ENCODE measurements at places on chromosomes 3 and 15. TPM values are rescaled to one million over a fixed set of nuclear protein-coding genes. Genes with fewer than 3 reads are reported as not detected.

The PIGX gene
- total RNA-seq: 23.9 TPM

DNA sequence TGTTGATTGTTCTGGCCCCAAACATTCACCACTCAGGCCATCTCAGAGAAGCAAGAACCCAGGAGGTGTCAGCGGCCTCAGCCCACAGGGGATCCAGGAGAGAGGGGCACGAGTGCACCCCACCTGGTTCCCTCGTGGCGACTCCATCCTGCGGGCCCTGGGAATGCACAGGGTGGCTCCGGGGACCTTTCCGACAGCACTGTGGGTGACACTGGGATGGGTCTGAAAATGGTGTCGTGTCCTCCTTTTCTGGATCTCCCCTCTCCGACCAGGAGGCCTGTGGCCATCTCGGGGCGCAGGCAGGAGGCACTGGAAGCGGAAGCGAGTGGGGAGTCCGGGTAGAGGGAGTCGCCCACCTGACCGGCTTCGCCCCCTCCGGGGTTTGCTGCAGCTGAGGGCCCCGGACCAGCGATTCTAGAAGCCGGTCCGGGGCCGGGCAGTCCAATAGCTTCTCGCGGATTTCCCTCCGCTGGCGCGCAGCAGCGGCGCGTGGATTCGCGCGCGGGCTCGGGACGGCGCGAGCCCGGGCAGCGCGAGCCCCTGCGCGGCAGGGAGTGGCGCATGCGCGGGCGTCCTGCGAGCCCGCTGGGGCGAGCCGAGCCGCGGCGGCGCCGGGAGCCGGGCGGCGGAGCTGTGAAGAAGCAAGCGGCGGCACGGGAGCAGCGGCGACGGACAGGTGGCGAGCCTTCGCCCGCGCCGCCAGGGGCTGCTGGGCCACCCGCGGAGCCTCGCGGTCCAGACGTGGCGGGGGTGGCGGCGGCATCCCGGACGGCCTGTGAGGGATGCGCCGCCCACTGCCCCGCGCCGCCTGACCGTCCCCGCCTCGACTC, at the start of gene DOCK3:
DOCK3 (plus strand) TSS at position 579 of the 830 bp plus-strand sequence. CDS start 337 bp downstream, outside the sequence.
- DNase-seq: no peak

GRCh38 chr15:66747886-66748707, 46.1 kb downstream of the SMAD6 start:
- no peak for DNase-seq

The GOLGA6B gene
- not detected for total RNA-seq

DNA sequence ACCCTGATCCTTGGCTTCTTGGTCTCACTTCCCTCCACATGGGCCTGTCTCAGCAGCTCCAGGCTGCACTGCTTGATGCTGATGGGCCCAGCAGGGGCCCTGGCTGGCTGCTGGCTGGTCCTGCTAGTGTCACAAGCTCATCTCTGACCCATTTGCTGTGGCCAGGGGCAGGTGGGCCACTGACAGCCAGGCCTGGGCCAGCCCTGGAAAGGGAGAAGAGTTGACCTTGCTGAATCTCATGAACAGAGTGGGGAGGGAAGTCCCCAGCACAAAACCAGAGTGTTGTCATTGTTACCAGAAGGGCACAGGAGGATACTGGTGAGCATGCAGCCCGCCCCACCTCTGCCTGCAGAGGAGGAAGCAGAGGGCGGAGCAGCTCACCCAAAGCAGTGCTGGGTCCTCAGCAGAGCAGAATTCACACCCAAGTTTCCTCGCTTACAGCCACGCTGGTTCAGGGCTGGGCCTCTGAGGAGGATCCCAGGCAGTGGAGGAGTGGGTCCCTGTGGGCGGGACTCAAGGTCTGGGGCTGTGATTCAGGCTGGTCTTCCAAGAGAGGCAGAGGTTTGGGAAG, 7.6 kb upstream of the KLF15 start:
- DNase-seq: no peak

DNA sequence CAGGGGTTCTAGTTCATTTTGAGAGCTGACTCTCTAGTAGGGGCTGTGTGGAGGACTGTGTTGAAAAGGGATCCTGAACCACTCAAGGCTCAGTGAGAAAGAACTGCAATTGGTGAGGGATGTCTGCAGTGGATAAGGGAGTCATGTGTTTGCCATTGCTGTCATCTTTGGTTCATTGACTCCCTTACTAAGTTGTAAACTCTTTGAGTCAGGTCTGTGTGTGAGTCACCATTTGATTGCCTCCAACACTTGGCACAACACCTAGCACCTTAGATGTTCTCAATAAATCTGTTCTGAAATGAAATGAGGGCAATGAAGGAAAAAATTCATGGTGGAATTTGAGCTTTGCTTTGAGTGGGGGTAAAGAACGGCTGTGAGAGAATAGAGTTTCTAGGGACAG, 51.7 kb downstream of the PLS1 start:
- DNase-seq: no peak

The NAALADL2 gene
- total RNA-seq: 1.3 TPM

DNA sequence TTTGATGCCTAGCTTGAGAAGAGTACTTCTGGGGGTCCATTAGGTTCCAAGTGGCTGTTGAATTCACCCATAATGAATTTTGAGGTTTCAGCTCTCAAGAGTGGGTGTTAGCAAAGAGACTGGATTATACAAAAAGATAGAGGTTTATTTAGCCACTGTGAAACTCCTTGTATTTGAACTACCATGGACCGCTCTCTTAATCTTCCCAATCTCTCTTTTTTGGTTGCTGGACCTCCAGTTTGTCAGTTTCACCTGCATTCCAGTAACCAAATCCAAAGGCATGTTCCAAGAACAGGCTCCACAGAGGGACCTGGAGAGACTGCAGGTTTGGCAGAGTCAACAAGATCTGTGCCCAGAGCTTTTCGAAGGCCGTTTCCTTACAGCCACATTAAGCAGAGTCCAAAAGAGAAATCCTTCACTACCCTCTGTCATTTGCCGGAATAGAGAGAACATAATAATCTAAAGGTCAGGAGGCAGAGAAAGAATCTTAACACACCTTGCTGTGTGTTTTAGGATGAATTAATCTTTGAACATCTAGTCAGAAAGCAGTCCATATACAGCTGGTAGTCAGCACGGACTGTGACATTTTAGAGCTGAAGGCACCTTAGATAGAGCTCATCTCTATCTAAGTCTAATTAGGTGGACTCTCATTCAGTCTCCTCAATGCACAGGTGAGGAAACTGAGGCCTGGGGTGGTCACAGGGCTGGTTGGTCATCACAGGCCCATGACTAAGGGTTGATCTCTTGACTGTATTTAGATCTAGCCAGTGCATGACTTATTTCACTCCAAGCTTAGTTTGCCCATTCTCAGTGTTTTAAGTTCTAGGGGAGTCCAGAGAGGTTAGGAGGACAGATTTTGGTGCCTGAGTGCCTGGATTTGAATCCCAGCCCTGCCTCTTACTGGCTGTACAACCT, 1.3 kb downstream of the ABHD2 start:
- DNase-seq: no peak

GRCh38 chr15:34650177-34650576, 66.7 kb upstream of the GOLGA8B start:
- DNase-seq: no peak

GRCh38 chr3:51391566-51392354, 675 bp downstream of the RBM15B start:
- DNase-seq: no peak

DNA sequence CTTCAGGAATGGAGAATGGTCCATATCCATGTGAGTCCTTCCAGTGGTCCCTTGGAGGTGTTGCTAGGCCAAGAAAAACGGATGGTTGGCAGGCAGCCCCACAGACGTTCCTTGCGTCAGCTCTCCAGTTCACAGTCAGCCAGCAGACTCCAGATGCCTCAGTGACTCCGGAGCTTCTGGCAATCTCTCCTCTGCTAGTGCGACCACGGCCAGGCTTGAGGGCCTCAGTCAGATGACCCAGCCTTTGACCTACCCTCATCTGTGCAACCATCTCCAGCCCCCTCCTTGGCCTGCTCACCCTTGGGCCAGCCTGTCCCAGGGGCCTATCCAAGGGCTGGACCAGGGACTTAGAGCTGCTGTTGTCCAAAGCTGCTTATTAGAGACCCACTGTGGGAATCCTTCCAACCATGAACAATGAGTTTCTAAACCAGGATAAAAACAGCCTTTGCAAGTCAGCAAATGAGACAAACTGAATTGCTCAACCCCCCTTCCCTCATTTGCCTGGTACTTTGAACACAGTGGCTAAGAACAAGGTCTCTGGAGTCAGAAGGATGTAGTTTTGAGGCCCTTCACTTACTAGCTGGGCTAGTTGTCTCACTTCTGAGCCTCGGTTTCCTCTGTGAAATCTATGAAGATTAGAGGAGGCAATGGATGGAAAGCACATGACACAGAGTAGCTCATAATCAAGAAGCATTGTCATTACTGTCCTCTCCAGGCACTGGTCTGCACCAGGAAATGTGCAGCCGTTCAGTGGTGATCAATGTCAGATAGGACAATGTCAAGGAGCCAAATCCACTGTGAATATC, 44.8 kb downstream of the ANP32A start:
- no peak for DNase-seq

- DNase-seq: no peak
These were observed 48.5 kb downstream of the THBS1 start for GRCh38 chr15:39629371-39629770.

The PCLAF gene
- total RNA-seq: 8.5 TPM

- DNase-seq: no peak
These were observed 242.3 kb downstream of the TLE3 start for GRCh38 chr15:69855258-69856000.

GRCh38 chr15:60634815-60635214, 155.9 kb upstream of the ICE2 start:
- no peak for DNase-seq

DNA sequence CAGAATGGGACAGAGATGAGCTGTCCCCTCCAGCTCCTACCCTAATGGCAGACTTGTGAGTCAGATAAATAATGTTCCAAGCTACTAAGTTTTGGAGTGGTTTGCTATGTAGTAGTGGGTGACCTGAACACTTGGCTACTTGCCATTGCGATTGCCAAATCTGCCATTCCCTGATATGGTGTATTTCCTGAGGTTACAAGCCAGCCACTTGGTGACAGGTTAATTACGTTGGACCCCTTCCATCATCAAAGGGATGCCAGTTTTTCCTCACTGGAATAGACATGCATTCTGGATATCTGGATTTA, 33.6 kb downstream of the MORF4L1 start:
- DNase-seq: no peak

The ACP3 gene
- not detected for total RNA-seq

DNA sequence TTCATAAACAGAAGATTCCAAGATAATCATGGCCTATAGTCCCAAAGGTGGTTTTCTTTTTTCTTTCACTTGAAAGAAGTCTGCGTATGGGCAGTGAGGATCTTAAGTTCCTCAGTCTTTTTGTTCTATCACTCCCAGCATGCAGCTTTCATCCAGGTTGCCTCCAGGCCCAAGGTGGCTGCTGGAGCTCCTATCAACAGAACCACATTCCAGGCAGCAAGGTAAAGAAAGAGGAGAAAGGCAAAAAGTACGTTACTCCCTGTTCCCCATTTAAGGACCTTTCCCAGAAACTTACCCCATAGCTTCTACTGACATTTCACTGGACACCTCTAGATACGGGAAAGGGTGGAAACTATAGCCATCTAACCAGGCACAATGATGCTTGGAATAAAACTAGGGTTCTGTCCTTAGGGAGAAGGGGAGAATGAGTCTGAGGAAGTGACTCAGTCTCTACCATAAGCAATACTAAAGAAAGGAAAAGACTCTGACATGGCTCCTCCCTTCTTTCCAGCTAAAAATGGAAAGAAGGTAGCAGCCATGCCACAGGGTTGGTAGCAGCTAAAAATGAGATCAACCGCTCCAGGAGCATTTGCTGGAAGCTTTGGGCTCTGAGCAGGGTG, 313.9 kb upstream of the NR2E3 start:
- no peak for DNase-seq

The CATSPER2 gene
- total RNA-seq: 0.29 TPM

- no peak for DNase-seq
These were observed 889.2 kb downstream of the PDCD6IP start for GRCh38 chr3:34687671-34688070.

GRCh38 chr3:160084998-160085397, 96.4 kb downstream of the IL12A start:
- DNase-seq: no peak

The SUSD5 gene
- 2.5 TPM for total RNA-seq

DNA sequence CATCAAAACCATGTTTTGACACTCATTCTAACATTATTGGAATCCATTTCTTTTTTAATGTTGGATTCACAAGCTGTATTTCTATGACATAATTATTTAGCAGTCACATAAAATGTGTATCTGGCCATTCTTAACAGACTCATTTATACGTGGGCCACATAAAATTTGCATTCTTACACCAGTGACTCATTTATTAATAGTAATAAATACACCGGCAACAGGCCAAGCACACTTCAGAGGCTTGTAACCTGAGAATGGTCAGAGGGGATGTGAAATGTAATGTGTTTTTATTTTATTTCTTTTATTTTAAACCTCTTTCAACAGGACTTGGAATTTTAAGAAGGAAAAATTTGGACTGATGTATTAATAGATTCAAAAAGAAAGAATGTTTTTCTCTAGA, 384.9 kb upstream of the RARB start:
- DNase-seq: no peak

The ZPLD1 gene
- 0.10 TPM for total RNA-seq

GRCh38 chr15:74157868-74158827, 15.4 kb upstream of the ISLR start:
- no peak for DNase-seq

The HGD gene
- 1.1 TPM for total RNA-seq

DNA sequence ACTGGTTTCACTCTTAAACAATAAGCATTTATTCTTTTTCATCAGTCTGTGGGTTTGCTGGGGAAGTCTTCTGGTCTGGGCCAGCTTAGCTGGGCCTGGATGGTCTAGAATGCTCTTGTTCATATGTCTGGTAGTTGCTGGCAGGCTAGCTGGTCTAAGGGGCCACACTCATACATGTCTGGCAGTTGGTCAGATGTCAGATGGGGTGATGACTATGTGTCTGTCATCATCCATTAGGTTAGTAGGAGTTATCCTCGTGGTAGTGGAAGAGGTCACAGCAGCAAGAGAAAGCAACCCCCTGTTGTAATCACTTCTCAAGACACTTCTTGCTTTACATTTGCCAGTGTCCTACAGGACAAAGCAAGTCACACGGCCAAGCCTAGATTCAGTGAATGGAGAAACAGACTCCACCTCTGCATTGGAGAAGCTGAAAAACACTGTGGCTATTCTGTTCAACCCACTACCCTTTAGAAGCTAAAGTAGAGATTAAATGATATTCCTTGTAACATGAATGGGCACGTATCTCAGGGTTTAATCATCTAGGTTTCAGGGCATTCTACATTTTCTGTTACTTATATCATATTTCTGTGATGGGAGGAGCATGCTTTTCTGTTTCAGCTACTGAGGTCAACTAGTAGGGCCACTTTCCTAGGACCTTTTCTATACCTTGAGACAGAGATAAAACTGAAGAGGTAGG, 5.5 kb upstream of the ARID3B start:
- DNase-seq: no peak

The PATL2 gene
- 0.48 TPM for total RNA-seq

The CGNL1 gene
- total RNA-seq: 26.7 TPM

The KIF15 gene
- 0.92 TPM for total RNA-seq

GRCh38 chr3:88997260-88997659, 110.2 kb upstream of the EPHA3 start:
- no peak for DNase-seq

- DNase-seq: no peak
These were observed 23.0 kb upstream of the CCK start for GRCh38 chr3:42289026-42289425.

GRCh38 chr3:139482206-139482605, 5.9 kb upstream of the RBP2 start:
- no peak for DNase-seq

The ZNF197 gene
- total RNA-seq: 11.1 TPM

Data from glomerular endothelial cell (primary cell).